Globus pallidus (tissue), 1 donor: ENCODE measurements at places on chromosomes 7 and 10.

- no peak for DNase-seq
Measured at GRCh38 chr10:131946880-131947279, 34.8 kb downstream of the BNIP3 start.

- no peak for DNase-seq
Measured at GRCh38 chr10:71064413-71065118, 147.8 kb upstream of the UNC5B start.

DNA sequence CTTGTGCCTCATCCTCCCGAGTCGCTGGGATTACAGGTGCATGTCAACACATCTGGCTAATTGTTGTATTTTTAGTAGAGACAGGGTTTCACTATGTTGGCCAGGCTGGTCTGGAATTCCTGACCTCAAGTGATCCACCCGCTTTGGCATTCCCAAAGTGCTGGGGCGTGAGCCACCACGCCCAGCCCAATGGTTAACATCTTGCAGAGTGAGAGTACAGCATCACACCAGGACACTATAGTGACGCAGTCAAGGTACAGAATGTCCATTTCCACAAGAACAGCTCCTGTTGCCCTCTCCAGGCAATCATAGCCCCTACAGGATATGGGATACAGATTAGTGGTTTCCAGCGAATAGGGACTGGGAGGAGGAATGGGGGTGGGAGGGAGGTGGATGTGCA is 34.0 kb downstream of the MYO1G start:
- DNase-seq: no peak

- DNase-seq: no peak
Measured at GRCh38 chr7:25105911-25106310, 19.1 kb downstream of the CYCS start.

DNA sequence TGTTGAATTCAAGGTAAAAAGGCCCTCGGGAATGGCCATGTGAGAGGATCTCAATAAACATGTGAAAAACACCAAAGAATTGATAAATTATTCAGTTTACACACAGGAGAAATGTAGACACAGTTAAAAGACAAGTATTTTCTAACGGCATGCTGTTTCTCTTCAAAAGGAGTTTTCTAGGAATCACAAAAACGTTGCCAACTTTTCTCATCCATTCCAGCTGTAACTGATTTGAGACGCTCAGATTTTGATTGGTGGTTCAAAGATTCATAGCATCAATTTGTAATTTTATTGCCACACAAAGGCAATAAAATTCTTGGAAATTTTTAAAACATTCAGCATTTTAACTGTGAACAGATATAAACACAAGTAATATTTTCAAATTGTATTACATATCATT is 384.9 kb upstream of the PFKP start:
- no peak for DNase-seq

DNA sequence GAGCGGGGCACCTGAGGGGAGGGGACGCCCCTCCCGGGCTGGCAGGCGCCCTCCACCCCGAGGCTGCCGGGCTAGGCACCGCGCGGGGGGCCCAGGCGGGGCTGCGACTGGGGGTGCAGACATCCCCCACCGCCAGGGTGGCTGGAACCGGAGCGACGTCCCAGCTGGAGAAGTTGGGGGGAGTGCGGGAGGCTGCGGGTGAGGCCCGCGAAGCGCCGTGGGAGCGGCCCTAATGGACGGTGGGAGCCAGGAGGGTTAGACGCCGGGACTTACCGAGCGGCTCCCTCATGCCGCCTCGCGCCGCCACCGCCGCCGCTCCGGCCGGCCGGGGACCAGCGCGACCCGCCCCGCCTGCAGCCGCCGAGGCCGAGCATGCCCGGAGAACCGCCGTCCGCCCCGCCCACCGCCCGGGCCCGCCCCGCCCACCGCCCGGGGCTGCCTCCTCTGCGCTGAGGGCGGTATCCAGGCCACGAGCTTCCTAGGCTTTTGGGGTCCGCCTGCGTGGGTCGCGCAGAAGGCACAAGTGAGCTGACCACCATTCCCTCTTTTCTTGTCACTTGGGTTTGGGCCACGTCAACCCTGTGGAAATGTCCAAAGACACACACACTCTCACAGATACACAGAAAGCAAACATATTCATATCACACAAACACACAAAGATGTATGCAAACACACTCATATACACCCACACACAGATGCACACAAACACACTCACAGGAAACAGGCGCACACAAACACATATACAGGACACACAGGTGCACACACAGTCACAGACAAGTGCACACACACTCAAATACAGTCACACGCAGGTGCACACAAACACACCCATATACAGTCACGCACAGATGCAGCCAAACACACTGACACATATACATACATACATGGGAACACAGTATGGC is at the start of gene JCAD:
TSS of gene JCAD (minus strand) at position 378 of the 899 bp plus-strand sequence. CDS start 11,774 bp downstream, outside the sequence.
- peak; percentile 11 for DNase-seq

- peak; percentile 83 for DNase-seq
Measured at GRCh38 chr7:7681191-7681935, 37.0 kb downstream of the RPA3 start.
